ENCODE measurements at places on chromosomes 11 and 22.

GRCh38 chr11:109343242-109343641 lies 78.7 kb upstream of the C11orf87 start:
- DNase-seq: no peak

GRCh38 chr22:17486313-17486712 lies 77.0 kb upstream of the SLC25A18 start:
- DNase-seq: no peak

- DNase-seq: no peak
Measured at GRCh38 chr11:2666401-2666741, 33.4 kb downstream of the KCNQ1OT1 start.

- no peak for DNase-seq
Measured at GRCh38 chr22:25007444-25008106, 55.1 kb downstream of the KIAA1671 start.

DNA sequence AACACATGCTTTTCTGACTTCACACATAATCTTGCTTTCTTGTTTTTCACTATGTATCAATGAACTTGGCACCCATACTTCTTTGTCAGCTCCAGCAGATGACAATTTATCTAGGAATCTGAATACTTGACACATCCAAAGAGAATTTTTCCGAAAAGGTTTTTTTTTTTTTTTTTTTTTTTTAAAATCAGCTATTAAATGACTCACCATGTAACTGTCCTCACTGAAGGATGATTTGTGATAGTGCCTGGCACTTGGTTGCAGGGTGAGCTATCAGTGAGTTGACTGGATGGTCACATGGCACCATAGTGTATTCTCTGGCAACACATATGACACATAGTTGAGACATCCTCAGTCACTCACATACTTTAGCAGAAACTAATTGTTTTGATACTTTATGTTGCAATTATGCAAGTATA lies 133.4 kb upstream of the E2F8 start:
- no peak for DNase-seq

GRCh38 chr22:17434856-17435255 lies 65.6 kb downstream of the CECR2 start:
- no peak for DNase-seq

DNA sequence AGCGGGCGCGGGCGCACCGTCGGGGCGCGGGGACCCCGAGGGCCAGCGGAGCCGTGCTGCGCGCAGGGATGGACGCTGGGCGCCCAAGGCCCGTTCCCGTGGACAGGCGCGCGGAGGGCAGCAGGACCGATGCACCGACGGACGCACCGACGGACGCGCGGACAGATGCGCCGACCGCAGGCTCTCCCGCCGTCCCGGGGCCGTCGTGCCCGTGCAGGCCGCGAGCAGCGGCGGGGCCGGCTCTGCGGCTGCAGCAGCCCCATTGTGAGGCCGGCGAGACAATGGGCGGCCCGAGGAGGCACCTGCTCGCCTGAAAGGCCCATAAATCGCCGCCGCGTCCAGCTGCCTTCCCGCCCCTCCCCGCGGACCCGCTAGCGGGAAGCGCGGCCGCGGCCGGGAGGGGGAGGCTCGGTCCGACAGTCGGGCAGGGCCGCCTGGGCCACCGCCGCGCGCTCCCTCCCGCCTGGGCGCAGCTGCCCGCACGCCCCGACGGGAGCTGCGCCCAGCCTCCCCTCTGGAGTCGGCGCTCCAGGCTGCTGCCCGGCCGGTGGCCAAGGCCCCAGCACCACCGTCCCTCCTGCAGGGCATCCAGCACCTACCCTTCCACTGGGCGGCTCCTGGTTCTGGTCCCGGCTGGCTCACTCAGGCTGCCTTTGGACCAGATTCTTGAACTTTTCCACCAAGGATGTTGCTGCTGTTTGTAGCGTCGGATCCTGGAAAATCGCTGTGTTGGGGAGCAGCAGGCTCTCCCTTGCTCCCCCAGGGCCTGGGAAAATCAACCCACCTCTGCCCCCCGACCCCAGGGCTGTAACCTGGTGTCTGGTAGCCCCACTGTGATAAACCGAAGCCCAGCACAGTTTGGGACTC lies 15.8 kb downstream of the CDKN1C start:
- no peak for DNase-seq

- DNase-seq: no peak
Measured at GRCh38 chr11:16280256-16280682, 76.1 kb downstream of the SOX6 start.

DNA sequence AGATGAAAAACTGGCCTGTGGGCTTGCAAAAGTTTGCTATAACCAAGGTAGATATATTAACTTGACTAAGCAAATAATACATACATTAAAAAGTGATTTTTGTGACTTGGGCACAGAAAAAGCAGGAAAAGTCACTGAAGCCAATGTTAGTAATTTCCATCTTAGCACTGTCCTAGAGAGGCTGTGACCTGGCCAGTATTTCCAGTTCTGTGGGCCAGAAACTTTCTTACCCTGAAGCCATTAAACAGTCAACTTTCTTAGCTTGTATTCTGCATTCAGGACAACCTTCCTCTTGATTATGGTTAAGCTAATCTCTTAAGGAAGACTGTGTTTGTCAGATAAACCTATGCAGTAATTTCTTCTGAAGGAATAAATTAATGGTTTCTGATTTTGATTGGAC lies 22.3 kb upstream of the SLC36A4 start:
- DNase-seq: no peak

- no peak for DNase-seq
Measured at GRCh38 chr11:122487669-122488068, 167.9 kb upstream of the UBASH3B start.

DNA sequence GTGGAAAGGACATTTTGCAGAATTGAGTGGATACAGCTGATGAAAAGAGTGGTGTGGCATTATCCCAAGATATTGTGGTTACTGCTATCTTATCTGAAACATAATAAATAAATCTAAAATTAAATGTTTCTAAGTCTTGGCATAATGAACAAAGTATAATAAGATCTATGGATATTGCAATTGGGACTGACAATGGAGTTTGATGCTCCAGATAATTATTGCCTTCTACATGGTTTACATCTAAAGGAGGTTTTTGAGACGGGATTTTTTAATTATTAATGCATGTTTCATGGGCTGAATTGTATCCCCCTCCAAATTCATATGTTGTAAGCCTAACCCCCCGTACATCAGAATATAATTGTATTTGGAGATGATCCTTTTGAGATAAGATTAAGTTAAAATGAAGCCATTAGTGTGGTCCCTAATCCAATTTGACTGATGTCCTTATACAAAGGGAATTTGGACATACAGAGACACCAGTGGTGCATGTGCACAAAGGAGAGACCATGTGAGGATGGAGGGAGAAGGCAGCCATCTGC lies 198.5 kb downstream of the MSANTD4 start:
- DNase-seq: no peak

DNA sequence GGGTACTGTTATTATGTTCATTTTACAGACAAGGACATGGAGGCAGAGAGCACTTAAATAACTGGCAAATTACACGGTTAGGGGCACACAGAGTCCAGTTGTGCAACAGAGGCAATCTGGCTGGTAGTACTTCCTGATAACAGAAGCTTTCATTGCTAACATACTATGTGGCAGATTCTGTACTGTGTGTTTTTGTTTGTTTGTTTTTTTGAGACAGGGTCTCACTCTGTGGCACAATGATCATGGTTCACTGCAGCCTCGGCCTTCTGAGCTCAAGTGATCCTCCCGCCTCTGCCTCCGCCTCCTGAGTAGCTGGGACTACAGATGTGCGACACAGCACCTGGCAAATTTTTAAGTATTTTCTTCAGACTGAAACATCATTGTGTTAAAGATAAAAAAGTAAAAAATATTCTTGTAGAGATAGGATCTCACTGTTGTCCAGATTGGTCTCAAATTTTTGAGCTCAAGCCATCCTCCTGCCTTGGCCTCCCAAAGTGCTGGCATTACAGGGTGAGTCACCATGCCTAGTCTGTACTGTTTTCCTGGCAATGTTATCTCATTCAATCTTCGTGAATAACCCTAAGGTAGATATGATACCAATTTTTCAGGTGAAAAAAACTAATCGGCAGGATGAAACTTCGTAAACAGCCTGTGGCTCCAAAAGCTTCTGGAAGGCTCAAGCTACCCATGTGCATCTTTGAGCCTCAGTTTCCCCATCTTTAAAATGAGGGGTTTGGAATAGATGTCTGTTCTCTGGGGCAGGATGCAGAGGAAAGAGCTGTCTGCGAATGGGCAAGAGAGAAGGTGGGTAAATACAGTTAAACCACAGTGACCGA lies 921 bp upstream of the NUCB2 start:
- no peak for DNase-seq

- DNase-seq: no peak
Measured at GRCh38 chr11:74055938-74056337, 47.1 kb upstream of the UCP3 start.

GRCh38 chr11:96340555-96340885 lies 2.5 kb downstream of the MAML2 start:
- no peak for DNase-seq

DNA sequence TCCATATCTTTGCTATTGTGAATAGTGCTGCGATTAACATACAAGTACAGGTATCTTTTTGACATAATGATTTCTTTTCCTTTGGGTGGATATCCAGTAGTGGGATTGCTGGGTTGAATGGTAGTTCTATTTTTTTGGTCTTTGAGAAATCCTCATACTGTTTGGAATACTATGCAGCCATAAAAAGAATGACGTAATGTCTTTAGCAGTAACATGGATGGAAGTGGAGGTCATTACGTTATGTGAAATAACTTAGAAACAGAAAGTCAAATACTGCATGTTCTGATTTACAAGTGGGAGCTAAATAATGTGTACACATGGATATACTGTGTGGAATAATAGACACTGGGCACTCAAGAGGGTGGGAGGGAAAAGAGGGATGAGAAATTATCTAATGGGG lies 4.0 kb upstream of the MMP10 start:
- DNase-seq: no peak

DNA sequence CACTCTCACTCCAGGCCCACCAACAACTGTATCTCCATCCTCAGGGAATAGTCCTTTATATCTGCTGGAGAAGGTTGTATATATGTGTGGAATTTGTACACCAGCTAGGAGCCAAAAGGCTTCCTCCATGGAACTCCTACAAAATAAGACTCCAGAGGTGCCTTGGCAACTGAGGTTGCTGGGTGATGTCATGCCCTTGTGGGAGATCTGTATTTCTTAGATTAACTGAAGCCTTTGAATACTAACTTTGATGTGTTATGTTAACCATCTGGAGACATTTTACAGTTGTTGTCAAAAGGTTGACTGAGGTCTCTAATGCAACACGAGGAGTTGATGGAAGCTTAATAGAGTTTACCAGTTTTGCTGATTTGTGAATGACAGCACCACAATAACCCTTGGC lies 139.5 kb upstream of the TTC12 start:
- no peak for DNase-seq

DNA sequence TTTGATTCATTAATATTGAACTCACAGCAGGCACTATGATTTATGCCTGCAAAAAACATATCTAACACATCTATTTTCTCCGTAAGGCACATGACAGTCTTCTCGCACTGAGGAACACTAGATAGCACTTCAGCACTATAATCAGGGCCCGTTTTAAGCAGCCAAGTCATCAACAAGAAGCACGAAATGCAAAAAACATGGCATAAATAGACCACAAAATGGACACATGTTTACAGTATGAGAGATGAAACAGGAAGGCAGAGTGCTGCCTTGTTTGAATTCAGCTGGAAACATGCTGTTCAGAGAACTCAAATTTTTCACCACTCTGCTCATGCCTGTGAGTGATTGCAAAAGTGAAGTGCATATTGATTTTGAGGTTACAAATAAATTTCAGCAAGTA lies 205.8 kb upstream of the PDGFD start:
- DNase-seq: no peak

GRCh38 chr11:88317536-88317935 lies 20.0 kb downstream of the CTSC start:
- no peak for DNase-seq

- no peak for DNase-seq
Measured at GRCh38 chr11:131331010-131331409, 39.4 kb upstream of the NTM start.

DNA sequence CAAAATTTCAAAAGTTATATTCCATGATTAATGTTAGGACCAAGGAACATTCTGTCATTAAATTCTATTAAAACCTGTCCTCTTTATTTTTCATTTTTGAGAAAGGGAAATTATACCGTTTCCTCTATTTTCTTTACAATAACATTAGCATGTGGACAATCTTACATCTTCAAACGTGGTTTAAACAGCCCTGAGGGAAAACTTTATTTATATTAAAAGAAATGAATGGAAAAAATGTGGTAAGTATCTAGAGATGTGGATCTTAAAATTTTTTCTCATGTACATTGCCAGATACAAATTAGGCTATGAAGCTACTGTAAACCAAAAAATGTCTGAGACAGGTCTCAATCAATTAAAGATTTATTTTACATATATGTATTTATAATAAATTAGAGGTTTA lies 18.9 kb upstream of the FIBIN start:
- DNase-seq: no peak

- no peak for DNase-seq
Measured at GRCh38 chr11:124474079-124474478, 28.6 kb upstream of the OR8B8 start.

- no peak for DNase-seq
Measured at GRCh38 chr22:21947040-21948014, 5.3 kb downstream of the PPM1F start.

- no peak for DNase-seq
Measured at GRCh38 chr22:36301851-36302250, 48.9 kb downstream of the APOL1 start.

- no peak for DNase-seq
Measured at GRCh38 chr11:13105237-13105844, 96.2 kb downstream of the RASSF10 start.

GRCh38 chr22:38187413-38188212 lies 6.0 kb upstream of the PLA2G6 start:
- no peak for DNase-seq

GRCh38 chr22:28743852-28744251 lies 2.0 kb downstream of the HSCB start:
- DNase-seq: no peak

DNA sequence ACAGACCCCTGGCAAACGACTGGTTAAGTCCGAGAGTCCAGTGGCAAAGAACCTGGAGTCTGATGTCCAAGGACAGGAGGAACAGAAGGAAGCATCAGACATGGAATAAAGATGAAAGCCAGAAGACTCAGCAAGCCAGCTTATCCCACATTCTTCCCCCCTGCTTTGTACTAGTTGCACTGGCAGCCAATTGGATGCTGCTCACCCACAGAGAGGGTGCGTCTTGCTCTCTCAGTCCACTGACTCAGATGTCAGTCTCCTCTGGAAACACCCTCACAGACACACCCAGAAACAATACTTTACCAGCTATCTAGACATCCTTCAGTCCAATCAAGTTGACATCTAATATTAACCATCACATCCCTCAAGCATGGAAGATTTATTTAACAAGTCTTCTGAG lies 1265.8 kb upstream of the CNTN5 start:
- no peak for DNase-seq

- DNase-seq: peak; percentile 37
Measured at GRCh38 chr22:19576460-19577421, 52.5 kb upstream of the CLDN5 start.

DNA sequence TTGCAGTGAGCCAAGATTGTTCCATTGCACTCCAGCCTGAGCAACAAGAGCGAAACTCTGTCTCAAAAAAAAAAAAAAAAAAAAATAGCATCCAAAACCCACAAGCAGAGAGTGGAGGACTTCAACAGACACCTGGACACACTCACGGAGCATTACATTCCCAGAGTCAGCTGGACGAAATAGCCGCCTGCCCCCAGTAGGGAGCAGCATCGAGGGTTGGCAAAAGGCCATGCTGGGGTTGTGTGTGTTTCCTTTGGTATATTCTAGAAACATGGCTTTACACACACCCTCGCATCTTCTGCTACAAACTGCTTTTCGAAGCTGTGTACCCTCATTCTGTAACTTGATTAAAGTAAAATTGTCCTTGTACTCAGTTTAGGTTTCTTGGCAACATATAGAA lies 5.3 kb downstream of the ADA2 start:
- DNase-seq: no peak

GRCh38 chr11:24872651-24873311 lies 375.9 kb downstream of the LUZP2 start:
- no peak for DNase-seq

Measured in stimulated activated CD8-positive, alpha-beta memory T cell treated with anti-CD3 and anti-CD28 coated beads, Interleukin-12 subunit alpha, Interleukin-12 subunit beta, amount 100 ng/mL, for 4 hours (primary cell).